ENCODE measurements at places on chromosomes 11 and 22. TPM values are rescaled to one million over a fixed set of nuclear protein-coding genes. Genes with fewer than 3 reads are reported as not detected.

OR4D5 gene
- 0.95 TPM for total RNA-seq

PHOX2A gene
- 0.41 TPM for total RNA-seq

GLB1L2 gene
- total RNA-seq: 32.1 TPM

TRIM64C gene
- total RNA-seq: not detected

SREBF2 gene
- total RNA-seq: 172 TPM
